ENCODE measurements at places on chromosomes 7 and 10.

DNA sequence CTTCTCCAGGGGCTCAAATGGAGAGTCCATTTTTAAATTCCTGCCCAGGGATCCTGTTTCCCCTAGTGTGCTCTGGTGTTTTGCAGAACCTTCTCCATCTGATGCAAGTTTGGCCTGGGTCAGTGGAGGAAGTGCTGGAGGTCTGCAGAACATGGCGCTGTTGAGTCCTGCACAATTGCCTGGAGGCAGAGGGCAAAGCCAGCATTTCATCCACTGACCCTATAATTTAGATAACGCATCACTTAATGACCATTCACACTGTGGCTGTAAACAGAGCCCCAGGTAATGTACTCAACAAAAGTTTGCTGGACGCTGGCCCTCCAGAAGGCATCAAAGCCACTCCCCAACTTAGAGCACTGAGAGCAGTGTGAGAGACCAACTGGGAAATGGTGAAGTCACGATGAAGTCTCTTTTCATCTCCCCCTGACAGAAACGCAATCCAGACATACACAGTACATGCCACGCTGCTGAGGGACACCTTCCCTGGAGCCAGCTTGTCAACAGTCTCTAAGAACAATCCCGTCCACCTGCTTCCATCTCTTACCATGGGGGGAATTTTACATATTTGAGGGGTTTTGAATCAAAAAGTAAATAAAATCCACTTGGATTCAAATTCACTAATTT is 13.4 kb downstream of the C10orf71 start:
- DNase-seq: no peak

DNA sequence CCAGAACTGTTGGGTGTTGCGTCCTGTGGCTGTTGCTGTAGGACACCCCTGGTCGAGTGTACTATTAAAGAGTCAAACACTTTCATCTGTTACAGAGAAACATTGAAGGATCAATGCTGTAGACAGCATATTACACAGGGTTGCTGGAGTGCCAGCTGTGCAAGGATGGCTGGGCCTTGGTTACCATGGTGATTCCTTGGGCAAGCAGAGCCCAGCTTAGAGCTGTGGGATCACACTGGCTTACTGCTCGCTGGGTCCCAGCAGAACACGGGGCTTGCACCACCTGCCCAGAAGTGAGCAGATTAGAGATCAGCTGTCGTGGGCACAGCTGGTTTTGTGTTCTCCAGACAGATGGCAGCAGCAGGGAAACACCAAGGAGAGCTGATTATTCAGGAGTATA is 76.0 kb downstream of the GPR141 start:
- no peak for DNase-seq

DNA sequence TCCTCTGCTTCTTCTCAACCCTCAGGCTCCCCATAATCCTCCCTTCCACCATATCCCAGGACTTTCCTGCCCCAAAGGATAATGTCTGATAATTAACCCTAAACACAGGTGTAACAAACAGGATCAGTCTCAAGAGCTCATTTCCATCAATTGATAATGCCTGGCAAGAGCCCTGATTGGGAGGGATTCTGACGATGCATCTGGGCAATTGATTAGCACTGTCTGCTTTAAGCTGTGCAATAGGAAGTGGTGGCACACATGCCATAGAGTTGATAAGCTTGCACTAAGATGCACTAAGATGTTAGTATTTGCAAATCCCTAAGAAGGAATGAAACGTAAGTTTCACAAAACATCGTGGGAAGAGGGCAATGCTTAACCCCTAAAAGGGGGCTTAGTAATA is 27.4 kb upstream of the EGR2 start:
- no peak for DNase-seq

GRCh38 chr7:94333810-94334209 is 60.9 kb upstream of the COL1A2 start:
- no peak for DNase-seq

GRCh38 chr7:150715293-150715692 is 1.1 kb upstream of the GIMAP1 start:
- DNase-seq: no peak

- DNase-seq: no peak
These were observed 37.1 kb downstream of the MXI1 start for GRCh38 chr10:110244550-110244949.

DNA sequence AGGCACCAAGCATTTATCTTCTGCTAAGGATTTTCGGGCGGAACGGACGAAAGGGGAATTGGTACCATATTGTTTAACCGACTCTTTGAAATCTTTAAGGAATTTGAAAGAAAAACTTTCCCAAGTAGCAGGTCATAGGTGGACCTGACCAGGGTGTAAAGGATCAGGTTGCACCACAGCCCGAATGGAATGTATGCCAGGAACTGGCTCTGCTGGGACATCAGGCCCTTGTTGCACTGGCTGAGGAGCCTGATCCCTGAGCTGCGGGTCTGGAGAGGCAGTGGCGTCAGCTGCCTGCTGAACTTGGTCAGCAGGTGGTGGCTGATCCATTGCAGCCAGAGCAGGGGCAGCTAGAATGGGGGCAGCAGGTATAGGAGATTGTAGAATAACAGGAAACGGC is 41.4 kb upstream of the AKR1C2 start:
- no peak for DNase-seq

DNA sequence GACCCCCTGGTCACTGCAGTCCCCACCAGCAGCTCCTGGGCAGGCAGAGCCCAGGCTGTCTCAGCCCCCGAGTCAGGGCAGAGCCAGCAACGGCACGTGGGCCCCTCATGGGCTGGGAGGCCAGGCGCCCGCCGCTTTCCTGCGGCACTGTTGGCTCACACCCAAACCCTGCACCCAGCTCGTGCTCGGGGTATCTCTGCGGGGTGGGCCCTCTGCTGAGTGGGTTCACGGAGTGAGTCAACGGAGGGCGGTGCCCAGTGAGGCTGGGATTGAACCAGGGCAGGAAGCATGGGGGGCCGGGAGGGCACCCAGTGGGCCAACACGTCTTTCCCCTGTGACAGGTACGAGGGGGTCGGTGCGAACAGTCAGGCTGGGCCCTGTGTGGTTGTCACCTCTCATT is 28.9 kb downstream of the ADAP1 start:
- peak; percentile 81 for DNase-seq

GRCh38 chr7:157348548-157348947 is 11.7 kb downstream of the DNAJB6 start:
- no peak for DNase-seq

GRCh38 chr10:81405399-81405798 is 469.6 kb upstream of the NRG3 start:
- no peak for DNase-seq

DNA sequence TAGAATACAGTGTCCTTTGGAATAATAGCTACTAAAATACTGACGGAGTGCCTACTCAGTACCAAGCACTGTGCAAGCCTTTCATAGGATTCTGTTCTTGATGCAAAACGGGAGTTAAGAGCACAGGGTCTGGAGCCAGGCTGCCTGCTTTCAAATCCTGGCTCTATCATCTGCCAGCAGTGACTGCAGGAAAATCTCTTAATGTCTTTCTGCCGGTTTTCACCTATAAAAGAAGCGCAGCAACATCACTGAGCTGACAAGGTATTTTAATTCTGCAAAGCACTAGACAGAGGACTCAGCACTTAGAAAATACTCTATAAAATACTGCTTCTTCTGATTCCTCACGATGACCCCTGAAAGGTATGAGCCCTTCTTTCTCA is 659 bp downstream of the FIGNL1 start:
- DNase-seq: no peak

- peak; percentile 74 for DNase-seq
These were observed 115.3 kb downstream of the SGMS1 start for GRCh38 chr10:50508315-50509051.

GRCh38 chr10:112677689-112678088 is 230.7 kb downstream of the VTI1A start:
- DNase-seq: no peak

DNA sequence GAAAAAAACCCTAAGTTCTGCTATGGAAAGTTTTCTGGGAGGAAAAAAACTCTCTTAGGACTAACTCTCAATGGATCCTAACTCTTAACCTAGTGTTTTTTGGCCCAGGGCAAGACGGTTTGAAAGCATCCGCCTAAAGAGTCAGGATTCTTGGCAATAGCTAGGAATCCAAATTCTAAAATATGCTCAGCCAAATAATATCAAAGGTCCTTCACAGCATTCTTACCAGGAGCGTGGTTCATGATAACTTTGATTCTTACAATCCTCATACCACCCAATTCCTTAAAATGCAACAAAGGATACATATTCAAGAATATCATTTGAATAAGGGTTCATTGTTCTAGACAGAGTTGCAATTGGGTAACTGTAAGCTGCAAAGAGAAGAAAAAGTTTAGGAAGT is 21.3 kb downstream of the CPA1 start:
- DNase-seq: no peak

GRCh38 chr7:30906014-30906413 is 5.6 kb upstream of the AQP1 start:
- DNase-seq: no peak

Data from CD4-positive, alpha-beta T cell treated with Interleukin-4 for 4 hours (primary cell).